ENCODE measurements at places on chromosomes 11 and 22. TPM values are rescaled to one million over a fixed set of nuclear protein-coding genes. Genes with fewer than 3 reads are reported as not detected.

DNA sequence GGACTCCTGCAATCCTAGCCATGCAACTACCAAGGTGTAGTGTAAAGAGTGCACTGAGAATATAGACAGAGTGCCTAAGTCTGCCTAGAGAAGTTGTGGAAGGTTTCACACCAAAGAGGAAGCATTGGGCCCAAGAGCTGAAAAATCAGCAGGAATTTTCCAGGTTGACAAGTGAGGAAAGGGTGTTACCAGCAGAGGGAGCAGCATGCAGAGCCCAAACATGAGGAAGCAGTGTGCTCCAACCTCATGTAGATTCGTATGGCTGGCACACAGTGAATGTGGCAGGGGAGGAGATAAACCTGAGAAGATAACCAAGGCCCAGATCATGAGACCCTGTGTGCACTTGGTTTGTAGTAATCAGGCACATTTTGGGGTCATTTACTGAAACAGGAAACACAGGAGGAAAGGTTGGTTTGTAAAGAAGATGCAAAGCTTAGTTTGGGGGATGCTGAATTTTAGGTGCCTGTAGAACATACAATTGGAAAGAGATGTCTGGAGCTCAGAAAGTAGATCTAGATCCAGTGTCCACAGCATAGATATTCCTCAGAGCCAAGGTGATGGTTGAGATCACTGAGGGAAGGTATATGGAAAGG lies 1.7 kb downstream of the HPX start:
- DNase-seq, result peak; percentile 16

GRCh38 chr11:78224906-78225420 lies 36.2 kb downstream of the USP35 start:
- DNase-seq, result no peak

DNA sequence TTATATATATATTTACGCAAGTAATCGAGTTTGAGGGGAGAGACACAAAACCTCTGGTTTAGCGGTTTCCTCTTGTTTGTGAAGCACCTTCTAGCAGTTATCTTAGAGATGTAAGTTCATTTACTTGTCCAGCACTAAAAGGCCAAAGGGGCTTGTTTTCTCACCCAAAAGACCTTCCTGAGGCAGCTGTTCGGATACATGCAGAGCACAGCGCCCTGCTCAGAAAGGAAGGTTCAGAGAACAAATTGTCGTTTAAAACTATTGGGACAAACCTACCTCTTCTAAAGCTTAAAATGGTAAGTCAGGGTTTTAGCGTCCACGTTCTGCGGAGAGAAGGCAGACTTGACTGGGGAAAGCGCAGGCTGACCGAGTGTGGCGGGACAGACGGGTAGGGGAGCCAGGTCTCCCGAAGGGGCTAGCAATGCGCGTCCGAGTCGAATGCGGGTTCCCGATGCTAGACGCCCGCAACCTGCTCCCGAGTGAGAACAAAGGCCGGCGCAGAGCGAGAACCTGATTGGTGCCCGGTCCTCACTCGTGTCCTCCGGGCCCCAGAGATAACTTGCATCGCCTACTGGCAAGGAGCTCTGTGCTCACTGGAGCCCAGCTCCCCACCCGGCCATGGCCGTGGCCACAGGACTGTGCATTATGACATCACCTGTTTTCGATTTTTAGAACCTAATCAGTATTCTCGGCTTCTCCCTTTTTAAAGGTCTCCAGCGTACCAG lies 1.0 kb upstream of the SESN3 start:
- peak; percentile 73 for DNase-seq

- DNase-seq, result no peak
These were observed 113.7 kb downstream of the FEZ1 start for GRCh38 chr11:125382314-125382791.

Gene PANX2
- 0.16 TPM for polyA plus RNA-seq

Gene PARVB
- polyA plus RNA-seq, result 34.7 TPM

DNA sequence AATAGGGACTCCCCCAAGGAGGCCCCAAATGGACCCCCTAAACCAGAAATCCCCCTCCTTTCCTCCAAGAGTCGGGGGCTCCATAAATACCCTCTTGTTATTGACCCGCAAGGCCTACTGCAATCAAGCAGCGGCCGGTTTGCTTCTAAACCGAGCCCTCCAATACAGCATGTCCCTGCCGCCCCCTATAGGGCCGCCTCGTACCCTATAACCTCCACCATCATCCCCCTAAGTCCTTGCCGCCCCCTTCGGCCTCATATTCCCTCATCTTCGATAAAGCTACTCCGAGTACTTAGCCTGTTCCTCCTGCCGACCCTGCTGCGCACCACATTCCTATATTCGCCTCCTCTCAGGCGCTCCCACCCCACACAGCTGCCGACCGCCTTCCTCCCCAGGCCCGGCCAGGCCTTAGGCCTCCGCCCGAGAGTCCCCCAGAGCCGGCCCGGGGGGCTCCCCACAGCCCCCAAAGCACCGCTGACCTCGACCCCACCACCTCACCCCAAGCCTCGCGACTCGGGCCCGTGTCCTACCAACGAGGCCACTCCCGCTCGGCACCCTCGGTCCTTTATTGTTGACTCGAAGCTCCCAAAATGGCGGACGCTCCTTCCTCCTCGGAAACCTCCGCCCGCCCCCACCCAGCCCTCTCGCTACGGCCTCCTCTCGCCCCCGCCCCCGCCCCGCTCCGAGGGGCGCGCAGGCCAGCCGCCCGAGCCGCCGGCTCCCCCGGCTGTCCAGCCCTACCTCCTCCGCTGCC lies 430 bp downstream of the DDX6 start:
- DNase-seq, result peak; percentile 79

DNA sequence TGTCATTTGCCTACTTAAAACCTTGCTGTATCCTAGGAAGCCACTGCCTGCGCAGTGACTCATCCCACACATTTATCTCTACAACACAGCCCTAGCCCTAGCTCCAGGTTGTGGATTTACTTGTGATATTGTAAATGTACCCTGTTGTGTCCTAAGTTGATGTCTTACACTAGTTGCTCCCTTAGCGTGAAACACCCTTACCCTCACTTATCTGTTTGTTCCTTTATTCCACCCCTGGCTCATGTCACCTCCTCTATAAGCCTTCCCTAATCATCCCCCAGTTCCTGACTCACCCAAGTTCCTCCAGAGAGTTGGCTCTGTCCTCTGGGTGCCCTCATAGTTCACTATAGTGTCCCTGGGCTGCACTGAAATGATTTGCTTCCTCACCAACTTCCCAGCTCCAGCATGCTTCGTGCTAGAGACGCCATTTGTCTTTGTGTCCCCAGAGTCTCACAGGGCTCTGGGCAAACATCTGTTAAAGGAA lies 431.8 kb upstream of the FAT3 start:
- DNase-seq, result no peak

- no peak for DNase-seq
These were observed 225.6 kb downstream of the TMEM135 start for GRCh38 chr11:87263264-87263838.

DNA sequence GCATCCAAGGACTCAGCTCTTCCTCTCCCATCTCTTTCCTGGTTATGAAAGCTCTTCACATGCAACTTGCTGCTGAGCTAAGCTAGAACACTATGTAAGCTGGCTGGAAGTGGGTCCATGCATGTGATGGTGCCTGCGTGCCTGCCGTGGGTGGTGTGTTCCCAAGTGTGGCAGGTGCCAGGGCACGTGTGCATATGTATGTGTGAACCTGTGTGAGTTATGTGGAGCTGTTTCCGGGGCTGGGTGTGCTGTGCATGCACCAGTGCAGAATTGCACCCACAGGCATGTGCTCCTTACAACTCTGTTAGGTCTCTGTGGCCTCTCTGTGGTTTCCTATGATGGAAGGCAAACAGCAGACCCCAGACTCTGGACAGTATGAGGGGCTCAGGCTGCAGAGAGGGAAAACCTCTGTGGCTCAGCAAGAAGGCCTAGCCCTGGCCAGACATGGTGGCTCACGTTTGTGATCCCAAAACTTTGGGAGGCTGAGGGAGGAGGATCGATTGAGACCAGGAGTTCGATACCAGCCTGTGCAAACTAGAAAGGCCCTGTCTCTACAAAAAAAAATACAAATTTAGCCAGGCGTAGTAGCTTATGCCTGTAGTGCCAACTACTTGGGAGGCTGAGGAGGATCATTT lies 4.1 kb upstream of the P2RY6 start:
- no peak for DNase-seq

Gene ACTN3
- 26.5 TPM for polyA plus RNA-seq

DNA sequence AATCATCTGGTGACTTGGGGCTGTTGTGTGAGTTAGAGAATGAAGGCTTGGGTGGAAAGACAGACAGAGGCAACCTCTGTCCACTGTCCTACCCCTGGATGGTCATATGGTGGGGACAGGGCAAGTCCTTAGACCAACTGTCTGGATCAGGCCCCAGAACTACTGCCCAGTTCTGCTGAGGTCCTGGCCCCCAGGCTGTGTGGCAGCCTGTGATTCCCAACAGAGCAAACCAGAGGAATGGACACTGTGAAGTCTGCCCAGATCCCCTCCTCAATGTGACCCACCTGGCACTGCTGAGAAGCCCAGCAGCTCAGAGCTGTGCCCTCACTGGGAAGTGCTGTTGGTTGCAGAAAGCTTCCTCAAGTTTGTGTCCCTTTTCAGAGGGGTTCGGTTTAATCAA lies 69.0 kb downstream of the GGTLC2 start:
- DNase-seq, result no peak

DNA sequence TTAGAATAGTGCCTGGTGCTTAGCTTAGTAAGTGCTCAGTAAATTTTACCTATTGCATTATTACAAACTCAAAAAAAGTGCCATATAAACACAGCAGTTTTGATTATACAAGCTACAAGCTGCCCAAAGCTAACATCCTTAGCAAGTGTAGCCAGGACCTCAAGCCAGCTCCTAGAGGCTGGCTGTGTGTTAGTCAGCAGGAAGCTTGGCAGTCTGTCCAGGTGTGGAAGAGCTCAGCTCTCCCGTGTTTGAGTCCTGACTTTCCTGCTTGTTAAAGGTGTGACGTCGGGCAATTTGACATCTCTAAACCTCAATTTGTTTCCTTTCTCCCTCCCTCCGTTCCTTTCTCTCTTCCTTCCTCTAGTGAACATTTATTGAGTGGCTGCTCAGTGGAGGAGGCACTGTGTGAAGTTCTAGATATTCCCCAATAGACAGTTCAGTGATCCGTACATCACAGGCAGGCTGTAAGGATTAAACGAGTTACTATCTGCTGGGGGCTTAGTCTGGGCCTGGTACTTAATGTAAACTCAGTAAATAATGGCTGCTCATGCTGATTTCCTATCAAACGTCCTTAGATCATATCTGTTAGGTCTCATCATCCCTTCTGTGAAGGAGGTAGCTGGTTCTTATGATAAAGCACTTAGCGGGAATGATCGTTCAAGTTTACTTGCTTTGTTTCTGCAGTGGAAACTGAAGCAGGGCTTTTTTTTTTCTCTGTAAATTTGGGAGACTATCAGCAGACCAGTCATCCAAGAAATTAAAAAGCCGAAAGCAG lies 68.7 kb downstream of the PRR5L start:
- DNase-seq, result no peak

GRCh38 chr22:49954354-49954753 lies 6.2 kb upstream of the PIM3 start:
- no peak for DNase-seq

All from muscle of arm (tissue), 14 donors.